ENCODE measurements at places on chromosomes 7 and 10.
A peak's percentile ranks its signal among the peaks of the same experiment; 100 is the strongest.

DNA sequence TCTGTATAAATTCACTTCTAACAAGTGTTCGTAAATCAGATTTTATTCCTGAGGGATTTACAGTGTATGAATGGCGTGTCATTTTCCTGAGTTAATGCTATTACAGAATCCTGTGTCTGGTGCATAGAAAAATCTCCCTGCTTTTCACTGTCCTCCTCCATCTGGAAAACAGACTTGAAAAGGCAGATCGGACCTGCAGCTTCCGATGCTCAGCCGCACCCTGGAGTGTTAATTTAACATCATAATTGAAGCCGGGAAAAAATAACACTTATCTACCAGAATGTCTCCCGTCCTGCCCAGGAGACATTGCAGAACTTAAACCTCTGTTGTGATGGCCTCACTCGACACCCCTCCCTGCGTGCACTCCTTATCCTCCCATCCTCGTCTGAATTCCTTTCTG lies 442.1 kb upstream of the FOXK1 start:
- DNase-seq: no peak

DNA sequence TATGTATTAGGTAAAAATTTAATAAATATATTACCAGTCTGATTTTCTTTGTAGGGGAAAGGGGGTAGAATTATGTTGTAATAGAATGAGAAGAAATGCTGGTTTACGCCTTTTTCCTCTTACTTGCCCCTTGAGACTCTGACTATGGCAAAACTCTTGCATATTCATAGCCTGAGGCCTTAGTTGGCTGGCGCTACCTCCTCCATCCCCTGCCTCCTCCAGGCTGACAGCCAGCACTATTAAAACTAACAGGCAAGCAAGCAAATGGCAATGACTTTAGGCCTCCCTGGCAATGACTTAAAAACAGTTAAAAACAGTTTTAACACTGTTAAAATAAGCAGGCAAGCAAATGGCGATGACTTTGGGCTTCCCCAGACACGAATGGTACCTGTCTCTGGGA lies 14.4 kb downstream of the PKD2L1 start:
- no peak for DNase-seq

GRCh38 chr7:118477036-118477435 lies 252.5 kb downstream of the ANKRD7 start:
- no peak for DNase-seq

DNA sequence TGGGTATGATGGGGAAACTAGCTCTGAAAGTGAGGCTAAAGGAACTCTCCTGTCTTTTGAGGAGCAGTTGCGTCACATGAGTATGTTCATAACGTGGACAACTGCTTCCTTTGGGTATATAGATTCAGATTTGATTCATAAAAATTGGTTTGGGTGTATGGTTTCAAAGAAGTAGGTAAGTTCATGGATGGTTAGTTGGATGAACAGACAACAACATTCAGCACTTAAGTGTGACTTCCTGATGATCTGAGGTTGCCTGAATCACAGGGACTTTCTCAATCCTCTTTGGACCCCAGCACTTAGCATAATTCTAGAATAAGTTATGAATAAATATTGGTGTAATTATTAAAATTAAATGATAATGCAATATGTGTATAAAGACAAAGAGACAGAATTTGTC lies 43.4 kb downstream of the MACC1 start:
- DNase-seq: no peak

DNA sequence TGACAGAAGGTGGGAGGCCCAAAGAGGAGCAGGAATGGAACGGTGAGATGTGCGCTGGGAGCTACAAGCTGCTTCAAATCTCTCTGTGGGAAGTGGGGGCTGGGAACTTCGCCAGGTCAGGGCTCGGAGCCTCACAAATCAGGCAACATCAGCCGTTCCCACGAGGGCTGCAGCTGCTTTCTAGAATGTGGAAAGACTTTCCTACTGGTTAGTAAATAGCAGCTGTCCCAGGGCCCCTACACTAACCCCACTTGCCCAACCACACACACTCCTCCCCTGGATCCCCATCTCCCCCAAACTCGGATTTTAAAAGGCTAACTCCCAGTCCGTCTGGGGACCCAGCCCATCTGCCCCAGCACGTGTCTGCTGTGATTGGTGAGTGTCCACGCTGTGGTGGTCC lies 40.6 kb upstream of the PITRM1 start:
- no peak for DNase-seq

DNA sequence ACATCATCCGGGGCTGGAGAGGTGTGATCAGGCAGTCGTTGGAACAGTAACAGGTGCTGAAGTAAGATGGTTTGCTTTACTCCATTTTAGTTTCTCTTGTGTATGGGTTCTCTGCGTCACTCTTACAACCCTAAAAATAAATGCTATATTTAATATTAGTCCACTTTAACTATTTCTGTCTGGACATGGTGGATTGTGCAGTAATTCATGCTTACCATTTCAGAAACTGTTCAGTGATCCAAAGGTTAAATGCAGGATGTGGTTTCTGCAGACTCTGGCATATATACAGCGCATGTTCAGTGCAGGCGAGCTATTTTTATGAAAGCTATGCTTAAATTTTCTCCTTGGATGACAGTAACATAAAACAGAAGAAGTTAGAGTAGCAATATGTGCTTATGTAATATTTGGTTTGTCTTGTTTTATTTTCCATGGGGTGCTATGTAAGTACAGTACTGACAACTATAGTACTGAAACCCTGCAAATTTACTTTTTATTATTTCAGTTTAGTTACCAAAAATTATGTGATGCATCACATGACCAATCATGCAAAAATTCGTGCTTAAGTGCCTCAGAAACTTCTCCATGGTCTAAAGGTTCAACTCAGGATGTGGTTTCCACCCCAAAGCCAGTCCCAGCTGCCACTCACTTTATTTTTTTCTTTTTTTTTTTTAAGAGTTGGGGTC lies 46.6 kb upstream of the GRID1 start:
- no peak for DNase-seq

GRCh38 chr7:149866779-149867447 lies 6.9 kb upstream of the ATP6V0E2 start:
- DNase-seq: peak; percentile 27

GRCh38 chr7:23462846-23463245 lies 7.4 kb downstream of the IGF2BP3 start:
- DNase-seq: no peak

GRCh38 chr10:100985336-100985735 lies 2.0 kb downstream of the MRPL43 start:
- no peak for DNase-seq

DNA sequence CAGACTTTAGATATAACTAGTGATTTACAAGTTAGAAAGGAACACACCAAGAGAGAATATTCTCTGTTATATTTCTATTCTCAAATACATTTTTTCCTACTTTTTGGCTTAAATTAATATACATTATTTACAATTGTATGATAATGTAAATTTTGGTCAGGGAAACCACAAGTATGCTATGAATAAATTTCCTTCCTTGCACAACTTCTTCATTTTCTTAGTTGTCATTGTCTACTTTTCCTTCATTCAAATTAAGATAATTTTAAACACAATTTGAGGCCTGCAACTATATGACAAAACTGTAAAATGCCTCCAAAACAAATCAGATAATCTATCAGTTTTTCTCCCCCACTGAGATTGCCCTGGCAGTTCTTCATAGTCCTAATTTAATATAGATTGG lies 131.3 kb downstream of the CDK14 start:
- no peak for DNase-seq

DNA sequence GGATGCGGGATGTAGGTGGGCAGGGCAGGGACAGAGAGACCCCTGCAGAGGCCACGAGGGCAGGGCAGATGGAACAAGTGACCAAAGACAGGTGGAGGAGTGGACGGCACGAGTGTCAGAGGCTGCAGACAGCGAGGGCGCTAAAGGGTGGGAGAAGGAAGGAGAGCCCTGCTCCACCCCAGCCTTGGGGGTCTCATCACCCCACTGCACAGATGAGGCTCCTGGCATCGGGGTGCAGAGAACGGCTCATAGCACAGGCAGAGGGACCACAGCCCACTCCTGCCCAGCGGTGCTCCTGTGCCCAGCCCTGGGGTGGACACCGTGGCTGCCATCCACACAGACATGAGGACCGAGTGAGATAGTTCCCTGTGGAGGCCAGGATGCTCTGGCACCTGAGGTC lies 2.2 kb upstream of the LAT2 start:
- DNase-seq: no peak

GRCh38 chr10:119700321-119700954 lies 25.4 kb upstream of the INPP5F start:
- DNase-seq: no peak

DNA sequence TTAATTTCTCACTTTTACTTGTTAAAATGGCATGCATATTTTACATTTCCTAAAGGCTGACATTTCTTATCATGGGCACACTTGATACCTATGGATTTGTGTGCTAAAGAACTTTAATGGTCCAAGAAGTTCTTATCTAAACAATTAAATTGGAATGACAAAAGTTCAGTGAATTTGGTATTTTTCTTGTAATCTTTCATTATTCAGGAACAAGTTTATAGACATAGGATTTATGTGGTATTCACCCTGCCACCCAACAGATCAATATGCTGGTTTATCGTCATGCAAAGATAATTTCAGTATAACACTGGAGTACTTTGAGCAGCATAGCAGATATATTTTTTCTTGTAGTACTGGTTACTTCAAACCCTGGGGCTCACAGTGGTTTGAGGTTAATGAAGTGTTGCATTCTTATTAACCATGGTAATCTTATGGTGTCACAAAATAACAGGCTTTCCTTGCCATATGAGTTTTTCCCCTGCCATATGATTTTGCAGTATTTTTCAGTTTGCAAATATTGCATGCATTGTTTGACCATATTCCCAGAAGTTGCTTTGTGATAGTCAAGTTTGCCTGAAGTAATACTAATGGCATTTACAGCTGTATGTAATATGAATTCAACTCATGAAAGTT lies 148.8 kb downstream of the PPP1R9A start:
- no peak for DNase-seq

- DNase-seq: no peak
Observed at GRCh38 chr7:71312755-71313490, 181.0 kb downstream of the GALNT17 start.

GRCh38 chr7:103542470-103542869 lies 96.5 kb upstream of the SLC26A5 start:
- DNase-seq: no peak

DNA sequence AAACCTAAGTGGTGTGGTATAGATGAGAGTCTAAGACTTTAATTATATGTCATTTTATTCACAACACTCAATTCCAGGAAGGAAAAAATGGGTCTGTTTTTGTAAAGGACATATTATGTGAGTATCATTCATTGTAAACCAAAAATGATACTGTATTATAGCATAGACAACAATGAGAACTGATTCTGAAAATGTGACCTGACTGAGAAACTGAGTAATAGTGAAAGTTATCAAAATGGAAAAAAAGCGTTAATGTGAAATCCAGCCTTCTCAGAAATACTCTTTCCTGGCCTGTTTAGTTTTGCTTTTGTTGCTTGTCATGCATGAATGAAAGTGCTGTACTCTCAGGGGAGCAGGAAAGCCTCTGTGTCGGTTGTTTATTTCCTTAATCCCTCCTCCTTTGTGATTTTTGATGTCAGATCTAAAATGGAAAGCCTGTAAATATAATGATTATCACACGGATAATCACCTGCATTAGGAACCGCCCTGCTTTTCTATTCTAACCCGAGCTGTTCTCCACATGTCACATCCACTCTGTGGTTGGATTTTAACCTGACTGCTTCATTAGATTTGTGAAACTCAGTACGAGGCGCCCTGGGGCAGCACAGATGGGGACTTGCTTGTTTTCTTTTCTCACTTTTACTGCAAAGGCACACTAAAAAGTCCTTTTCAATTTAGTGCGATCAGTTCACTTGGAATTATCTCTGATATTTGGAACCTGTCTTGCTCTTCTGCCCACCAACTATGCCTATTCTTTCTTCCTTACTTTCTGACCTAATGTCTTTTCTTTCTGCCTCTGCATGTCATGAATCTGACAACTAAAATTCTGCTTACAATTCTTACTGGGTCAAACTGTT lies 240.9 kb upstream of the KAT6B start:
- DNase-seq: no peak

- DNase-seq: peak; percentile 13
Observed at GRCh38 chr7:36967387-36967786, 243.1 kb upstream of the AOAH start.

DNA sequence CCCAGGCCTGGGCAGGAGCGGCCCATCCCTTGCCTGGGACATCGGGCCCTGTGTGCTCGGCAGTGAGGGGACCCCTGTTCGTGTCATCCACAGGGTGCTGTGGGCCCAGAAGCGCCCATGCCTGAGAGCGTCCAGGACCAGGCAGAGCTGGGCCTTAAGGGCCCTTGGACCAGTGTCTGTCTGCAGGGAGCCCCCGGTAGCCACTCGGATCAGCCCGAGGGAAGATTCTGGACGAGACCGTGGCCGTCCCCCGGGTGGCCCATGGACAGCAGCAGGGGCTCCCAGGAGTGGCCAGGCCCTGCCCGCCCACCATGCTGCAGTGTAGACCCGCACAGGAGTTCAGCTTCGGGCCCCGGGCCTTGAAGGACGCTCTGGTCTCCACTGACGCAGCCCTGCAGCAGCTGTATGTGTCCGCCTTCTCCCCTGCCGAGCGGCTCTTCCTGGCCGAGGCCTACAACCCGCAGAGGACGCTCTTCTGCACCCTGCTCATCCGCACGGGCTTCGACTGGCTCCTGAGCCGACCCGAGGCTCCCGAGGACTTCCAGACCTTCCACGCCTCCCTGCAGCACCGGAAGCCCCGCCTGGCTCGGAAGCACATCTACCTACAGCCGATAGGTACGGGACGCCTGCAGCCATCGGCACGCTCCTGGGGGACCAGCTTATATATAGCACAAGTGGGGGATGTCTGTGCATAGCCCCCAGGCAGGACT lies 12.3 kb downstream of the AMZ1 start:
- DNase-seq: no peak

- no peak for DNase-seq
Observed at GRCh38 chr7:6606866-6607583, 8.4 kb upstream of the ZNF853 start.

- no peak for DNase-seq
Observed at GRCh38 chr10:50063100-50063499, 4.7 kb upstream of the WASHC2A start.

GRCh38 chr7:43768887-43769272 lies 10.4 kb downstream of the BLVRA start:
- DNase-seq: no peak

DNA sequence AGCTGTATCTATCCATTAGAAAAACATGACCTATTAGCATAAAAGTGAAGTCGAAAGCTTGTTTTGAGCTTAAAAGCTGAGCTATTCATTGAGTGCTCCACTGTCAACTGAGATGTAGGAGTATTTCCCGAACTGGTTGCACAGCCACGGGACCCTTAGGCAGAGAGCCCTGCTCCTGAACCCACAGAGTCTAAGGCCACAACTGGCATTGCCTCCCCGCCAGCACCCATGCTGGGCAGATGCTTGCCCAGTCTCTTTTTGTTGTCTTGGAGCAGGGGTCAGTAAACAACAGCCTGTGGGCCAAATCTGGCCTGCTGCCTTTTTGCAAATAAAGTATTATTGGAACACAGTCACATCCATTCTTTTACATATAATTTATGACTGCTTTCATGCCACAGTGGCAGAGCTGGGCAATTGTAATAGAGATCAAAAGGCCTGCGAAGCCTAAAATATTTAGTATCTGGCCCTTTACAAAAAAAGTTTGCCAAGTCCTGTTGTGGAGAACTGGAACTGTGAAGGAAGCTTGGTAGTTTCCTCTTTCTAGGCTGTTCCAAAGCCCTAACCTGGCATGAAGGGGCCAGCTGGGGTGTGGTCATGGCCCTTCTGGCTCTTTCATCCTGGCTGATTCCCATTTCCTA lies 58.4 kb upstream of the WAPL start:
- DNase-seq: no peak
